ENCODE measurements at places on chromosomes 7 and 10.

GRCh38 chr10:67520924-67521520, 175.0 kb downstream of the CTNNA3 start:
- DNase-seq = no peak

- no peak for DNase-seq
Measured at GRCh38 chr7:29839302-29839701, 33.0 kb downstream of the WIPF3 start.

DNA sequence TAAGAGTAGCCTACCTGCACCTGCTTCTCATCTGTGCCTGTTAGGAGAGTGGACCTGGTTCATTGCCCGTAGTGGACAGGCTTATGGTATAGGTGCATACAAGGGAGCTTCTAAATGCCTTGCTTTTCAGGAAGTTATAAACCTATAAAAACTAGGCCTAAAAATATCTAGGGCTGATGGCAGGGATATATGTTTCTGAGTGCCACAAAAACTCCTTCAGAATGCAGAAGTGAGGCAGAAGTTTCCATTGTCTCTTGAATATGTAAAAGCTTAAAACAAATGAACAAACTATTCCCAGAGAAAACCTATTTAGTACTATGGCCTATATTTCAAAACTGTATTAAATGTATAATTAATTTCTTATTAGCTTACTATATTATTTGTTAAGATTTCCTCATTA, 91.8 kb downstream of the RNLS start:
- DNase-seq = no peak

- no peak for DNase-seq
Measured at GRCh38 chr10:22505911-22506685, 160.8 kb downstream of the SPAG6 start.

- no peak for DNase-seq
Measured at GRCh38 chr7:143419880-143420279, 11.2 kb upstream of the EPHA1 start.

- DNase-seq = no peak
Measured at GRCh38 chr7:156184164-156184563, 371.9 kb upstream of the SHH start.
